ENCODE measurements at places on chromosomes 11 and 22. TPM values are rescaled to one million over a fixed set of nuclear protein-coding genes. Genes with fewer than 3 reads are reported as not detected.

GRCh38 chr22:19750507-19751490 lies 9.8 kb upstream of the TBX1 start:
- DNase-seq: no peak

- DNase-seq: no peak
Observed at GRCh38 chr11:117792241-117792640, 4.8 kb downstream of the DSCAML1 start.

DNA sequence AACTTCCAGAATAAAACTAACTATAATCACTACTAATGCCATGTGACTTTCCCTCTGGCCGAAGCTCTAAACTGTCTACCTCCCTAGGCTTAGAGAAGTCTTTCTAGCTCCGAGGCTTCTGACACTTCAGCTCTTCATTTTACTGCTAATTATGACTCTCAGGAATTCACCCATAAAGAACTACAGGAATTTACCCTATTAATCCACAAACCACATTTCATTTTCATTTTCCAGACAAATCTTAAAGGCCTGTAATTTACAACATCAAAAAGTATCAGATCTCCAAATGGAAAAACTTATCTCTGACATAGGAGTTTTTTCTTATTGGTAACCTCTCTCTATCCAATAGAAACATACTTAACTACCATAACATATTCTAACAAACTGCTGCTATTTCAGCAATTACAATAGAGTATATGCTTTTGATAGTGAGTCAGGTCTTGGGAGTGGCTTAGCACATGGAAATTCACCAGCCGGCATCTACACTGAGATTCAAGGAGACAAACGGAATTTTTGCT lies 33.4 kb downstream of the MRTFA start:
- DNase-seq: no peak

GRCh38 chr11:10528121-10528520 lies 12.9 kb downstream of the RNF141 start:
- DNase-seq: no peak

DNA sequence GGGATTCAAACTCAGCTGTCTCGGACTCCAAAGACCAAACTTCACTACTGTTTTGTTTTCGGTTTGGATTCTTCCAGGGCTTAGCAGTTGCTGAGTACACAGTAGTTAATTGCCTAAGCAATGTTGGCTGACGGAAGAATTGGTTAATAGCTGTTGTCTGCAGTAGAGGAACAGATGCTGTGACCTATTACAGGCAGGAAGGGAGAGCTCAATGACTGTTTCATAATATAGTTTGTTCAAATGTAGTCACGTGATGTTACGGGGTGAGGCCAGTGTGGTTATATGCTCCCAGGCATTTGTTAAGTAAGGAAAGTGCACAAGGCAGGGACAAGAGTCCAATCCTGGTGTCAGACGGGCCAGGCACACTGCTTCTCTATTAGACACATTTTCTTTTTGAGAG lies 222.6 kb upstream of the CCDC90B start:
- DNase-seq: no peak

GRCh38 chr11:68963779-68964178 lies 17.0 kb downstream of the MRGPRD start:
- DNase-seq: no peak

DNA sequence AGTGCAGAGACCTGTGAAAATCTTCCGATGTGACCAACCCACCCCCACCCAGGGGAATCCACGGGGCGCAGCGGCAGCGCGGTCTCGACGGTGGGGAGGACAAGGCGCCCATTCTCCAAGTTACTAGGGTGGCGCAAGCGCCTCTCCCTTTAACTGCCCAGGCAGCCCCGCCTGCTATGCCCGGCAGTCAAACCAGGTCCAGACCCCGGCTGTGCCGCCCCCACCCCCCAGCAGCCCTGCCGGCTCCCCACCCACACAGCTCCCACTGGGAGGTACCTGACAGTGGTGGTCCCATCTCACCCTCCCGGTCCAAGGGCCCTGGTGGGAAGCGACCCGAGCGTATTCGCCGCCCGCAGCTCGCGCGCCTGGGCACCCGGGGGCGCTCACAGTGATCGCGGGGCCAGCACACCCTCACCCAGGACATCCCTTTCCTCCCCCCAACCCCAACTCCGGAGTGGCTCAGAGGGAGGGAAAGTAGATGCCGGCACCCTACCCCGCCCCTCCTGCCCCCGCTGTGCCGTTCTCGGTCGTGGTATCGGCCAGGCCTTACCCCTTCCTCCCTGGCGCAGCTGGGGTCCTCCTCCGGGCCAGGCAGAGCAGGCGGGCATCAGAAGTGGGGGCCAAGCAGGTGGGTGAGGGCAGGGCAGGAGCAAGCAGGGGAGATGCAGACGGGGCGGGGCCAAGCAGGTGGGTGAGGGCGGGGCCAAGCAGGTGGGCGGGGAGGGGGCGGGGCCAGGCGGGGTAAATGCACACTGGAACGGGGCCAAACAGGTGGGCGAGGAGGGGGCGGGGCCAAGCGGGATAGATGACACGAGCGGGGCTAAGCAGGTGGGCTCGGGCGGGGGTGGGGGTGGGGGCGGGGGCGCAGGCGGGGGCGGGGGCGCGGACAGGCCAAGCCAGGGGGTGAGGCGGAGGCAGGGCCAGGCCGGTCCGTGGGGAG lies at the start of gene TRPM5:
TRPM5 (minus strand) TSS at position 634 of the 940 bp plus-strand sequence. CDS start 21,478 bp downstream, outside the sequence.
- DNase-seq: peak; percentile 79

GRCh38 chr11:78338138-78338537 lies 79.5 kb downstream of the GAB2 start:
- DNase-seq: no peak

DNA sequence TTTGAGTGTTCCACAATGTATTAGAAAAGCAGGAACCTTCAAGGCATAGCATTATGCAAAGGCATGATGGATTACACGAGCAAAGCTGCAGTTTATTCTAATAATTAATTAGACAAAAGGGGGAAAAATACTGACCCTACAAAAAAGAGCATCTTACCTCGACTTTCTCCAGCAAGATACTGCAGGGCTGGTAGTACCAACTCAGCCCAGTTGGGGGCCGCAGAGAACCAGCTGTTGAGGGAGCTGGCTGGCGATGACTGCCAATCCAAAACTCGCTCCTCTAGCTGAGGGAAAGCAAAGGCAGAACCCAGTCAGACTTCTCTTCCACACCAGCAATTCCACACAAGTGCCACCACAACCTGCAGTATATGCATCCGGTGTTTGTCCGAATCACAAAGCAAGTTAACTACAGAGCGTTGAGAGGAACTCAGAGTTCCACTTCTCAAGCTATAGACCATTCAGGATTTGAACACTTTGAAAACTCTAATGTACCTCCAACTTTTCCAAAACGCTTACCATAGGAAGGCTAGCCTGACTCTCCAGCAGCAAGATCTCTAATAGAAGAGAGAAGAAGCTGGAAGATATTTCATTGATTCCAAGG lies 13.7 kb downstream of the NFRKB start:
- DNase-seq: peak; percentile 48

GRCh38 chr11:31725176-31725575 lies 85.9 kb downstream of the PAX6 start:
- no peak for DNase-seq

DNA sequence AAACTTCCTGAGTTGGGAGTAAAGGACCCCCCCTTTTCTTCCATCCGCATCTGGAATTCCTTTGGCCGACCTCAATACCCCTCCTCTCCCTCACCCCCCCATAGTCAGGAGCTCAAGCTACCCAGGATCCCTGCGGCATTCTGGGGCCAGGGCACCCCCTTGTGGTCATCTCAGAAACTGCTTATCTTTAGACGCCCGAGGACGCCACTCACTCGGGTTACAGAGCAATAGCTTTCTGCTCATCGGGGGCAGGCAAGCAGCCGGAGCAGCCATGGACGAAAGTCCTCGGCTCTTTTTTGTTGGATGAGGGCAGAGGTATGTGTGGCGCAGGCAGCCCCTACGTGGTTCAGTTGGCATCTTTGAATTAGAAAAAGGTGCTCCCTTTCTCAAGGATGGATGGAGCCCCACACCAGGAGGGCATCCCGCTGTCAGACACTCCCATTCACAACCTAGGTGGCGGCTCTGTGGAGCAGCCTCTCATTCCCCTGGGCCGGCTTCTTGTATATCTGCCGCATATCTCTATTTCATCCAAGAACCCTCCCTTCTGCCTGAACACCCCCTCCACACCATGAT lies 2.3 kb downstream of the C1QTNF5 start:
- DNase-seq: peak; percentile 73

- no peak for DNase-seq
Observed at GRCh38 chr11:71991494-71991893, 7.2 kb upstream of the IL18BP start.

- no peak for DNase-seq
Observed at GRCh38 chr22:46065691-46066454, 84.5 kb upstream of the PPARA start.

DNA sequence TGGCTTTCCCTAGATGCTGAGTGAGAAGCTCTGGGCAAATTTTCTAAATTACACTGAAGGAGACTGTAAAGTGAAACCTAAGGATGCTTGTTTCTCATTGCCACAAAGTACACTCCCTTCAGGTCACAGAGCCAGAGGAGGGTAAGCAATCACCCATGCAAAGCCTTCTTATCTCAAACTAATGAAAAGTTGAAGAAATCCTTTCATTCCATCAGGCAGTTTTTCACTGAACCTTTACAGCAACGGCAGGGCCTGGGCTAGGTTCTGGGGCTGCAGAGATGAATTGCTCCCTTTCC lies 106.2 kb downstream of the RASSF10 start:
- no peak for DNase-seq

DNA sequence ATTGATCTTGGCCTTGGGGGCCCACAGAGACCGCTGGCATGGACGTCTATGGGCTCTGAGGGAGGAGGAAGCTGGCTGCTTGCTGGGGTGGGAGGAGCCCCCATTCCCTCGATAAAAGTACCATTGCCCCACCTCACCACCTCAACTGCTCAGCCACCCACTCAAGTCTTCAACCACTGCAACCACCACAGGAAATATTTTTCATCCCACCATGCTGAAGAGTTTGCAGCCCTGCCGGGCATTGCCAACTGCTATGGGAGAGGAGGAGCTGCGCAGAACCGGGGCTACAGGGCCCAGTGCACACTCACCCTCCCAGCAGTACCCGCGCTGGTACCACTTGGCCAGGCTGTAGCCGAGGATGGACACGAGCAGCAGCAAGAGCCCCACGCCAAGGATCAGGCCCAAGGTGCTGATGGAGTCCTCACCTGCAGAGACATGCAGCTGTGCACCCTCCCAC lies 29.2 kb downstream of the IL10RA start:
- peak; percentile 60 for DNase-seq

GRCh38 chr11:250274-250673 lies 13.5 kb downstream of the PSMD13 start:
- no peak for DNase-seq

Gene APOBEC3H
- 84.9 TPM for total RNA-seq

Gene UBQLNL
- 0.60 TPM for total RNA-seq

Gene CCDC89
- total RNA-seq: 0.43 TPM

Gene PGR
- not detected for total RNA-seq

Gene C11orf16
- total RNA-seq: not detected

Gene GGTLC3
- not detected for total RNA-seq

Gene OSBP2
- total RNA-seq: 0.45 TPM

Gene ACTN3
- not detected for total RNA-seq

Gene TUB
- not detected for total RNA-seq

Gene DNAJB7
- not detected for total RNA-seq

Gene MS4A3
- total RNA-seq: not detected

Gene PLA2G3
- total RNA-seq: not detected

Gene DRD4
- total RNA-seq: 0.72 TPM

Measured in activated naive CD8-positive, alpha-beta T cell treated with anti-CD3 and anti-CD28 coated beads, Interleukin-2, amount 10 ng/mL, durations not matched to agents 7 days and 5 days (primary cell).